Adrenal gland (tissue), 19 donors: ENCODE measurements at places on chromosomes 11 and 22. TPM values are rescaled to one million over a fixed set of nuclear protein-coding genes. Genes with fewer than 3 reads are reported as not detected.

ANO3 gene
- 1.8 TPM for total RNA-seq

- peak; percentile 44 for DNase-seq
- no peak overlapping the region for H3K4me3 ChIP-seq
- no peaks in the 10 kb centered on the region for H3K36me3 ChIP-seq
- H3K27ac ChIP-seq, result no peak overlapping the region
Observed at GRCh38 chr22:48222742-48223487, 1460.5 kb downstream of the TBC1D22A start.

DNA sequence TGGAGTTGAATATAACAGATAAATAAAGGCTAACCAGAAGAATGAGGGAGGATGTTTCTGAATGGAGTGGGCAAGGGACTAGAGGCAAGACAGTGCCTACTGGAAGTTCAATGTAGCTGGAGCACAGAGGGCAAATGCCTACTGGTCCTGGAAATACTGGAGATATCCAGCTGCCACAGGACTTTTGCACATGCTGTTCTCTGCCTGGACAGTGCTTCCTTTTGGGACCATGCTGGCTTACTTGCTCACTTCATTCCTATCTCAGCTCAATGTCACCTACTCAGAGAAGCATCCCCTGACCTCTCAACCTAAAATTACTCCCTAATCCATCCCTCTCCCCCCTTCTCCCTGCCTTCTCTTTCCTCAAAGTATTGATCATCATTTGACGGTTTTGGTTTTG lies 20.2 kb downstream of the RASD2 start:
- no peak overlapping the region for H3K27ac ChIP-seq
- no peak for DNase-seq
- H3K4me3 ChIP-seq, result no peak overlapping the region
- H3K36me3 ChIP-seq, result no peaks in the 10 kb centered on the region

CARD18 gene
- not detected for total RNA-seq

DNA sequence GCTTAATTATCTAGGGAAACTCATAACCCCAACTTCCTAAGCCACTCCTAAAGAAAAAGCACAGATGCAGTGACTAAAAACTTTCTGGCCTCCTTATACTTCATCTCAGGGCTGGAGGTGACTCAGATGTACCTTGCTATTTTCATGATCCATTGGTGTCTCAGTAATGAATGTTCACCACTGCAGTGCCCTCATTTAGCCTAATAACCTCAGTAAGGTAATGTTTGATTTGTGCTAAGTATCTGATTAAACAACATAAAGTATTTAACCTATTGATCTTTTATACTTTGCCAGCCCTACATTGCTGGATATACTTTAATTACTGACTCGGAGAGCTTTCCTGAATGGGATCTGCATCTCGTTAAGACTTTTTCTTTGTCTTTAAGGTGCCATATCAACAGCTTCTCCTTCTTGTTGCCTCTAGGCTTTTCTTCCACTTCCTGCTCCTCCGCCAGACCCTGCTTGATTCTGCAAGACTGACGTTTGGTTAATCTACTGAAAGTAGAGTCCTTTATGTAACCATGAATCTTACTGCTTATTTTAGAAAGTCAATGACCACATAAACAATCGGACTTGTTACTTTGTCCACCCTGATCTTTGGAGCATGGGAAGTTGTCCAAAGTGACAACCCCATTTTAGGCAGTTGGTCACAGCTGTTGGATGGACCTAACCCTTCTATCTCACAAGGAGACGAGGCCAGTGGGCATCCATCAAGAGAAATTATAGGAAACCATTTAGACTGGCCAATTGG lies 303.0 kb downstream of the ST3GAL4 start:
- H3K27ac ChIP-seq, result no peak overlapping the region
- H3K4me3 ChIP-seq, result no peak overlapping the region
- no peaks in the 10 kb centered on the region for H3K27me3 ChIP-seq
- peaks cover 9% of the 10 kb centered on the region for H3K4me1 ChIP-seq
